ENCODE measurements at places on chromosomes 4 and X.

DNA sequence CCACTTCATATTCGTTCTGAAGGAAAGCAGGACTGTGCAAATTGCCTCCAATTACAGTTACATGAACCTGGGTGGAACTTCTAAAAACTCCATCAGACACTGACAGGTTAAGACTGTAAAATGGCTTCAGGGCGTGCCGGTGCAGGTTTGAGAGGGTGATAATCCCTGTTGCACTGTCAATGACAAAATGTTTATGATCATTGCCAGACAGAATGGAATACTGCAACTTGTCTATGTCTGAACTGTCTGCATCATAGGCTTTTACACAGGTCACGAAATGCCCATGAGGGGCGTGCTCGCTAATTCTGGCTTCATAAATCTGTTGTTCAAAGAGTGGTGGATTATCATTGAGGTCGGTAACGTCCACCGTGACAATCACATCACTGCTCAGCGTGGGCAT lies 63.7 kb upstream of the MTNR1A start:
- no peak for DNase-seq

DNA sequence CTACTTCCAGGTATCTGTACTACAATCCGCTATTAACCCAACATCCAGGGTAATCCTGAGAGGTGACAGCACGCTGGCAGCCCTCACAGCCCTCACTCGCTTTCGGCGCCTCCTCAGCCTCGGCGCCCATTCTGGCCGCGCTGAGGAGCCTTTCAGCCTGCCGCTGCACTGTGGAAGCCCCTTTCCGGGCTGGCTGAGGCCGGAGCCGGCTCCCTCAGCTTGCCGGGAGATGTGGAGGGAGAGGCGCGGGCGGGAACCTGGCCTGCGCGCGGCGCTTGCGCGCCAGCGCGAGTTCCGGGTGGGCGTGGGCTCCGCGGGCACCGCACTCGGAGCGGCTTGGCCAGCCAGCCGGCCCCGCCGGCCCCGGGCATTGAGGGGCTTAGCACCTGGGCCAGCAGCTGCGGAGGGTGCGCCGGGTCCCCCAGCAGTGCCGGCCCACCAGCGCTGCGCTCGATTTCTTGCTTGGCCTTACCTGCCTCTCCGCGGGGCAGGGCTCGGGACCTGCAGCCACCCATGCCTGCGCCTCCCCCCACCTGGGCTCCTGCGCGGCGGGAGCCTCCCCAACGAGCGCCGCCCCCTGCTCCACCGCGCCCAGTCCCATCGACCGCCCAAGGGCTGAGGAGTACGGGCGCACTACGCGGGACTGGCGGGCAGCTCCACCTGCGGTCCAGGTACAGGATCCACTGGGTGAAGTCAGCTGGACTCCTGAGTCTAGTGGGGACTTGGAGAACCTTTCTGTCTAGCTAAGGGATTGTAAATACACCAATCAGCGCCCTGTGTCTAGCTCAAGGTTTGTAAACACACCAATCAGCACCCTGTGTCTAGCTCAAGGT lies 87.3 kb downstream of the PRSS12 start:
- DNase-seq, result no peak

DNA sequence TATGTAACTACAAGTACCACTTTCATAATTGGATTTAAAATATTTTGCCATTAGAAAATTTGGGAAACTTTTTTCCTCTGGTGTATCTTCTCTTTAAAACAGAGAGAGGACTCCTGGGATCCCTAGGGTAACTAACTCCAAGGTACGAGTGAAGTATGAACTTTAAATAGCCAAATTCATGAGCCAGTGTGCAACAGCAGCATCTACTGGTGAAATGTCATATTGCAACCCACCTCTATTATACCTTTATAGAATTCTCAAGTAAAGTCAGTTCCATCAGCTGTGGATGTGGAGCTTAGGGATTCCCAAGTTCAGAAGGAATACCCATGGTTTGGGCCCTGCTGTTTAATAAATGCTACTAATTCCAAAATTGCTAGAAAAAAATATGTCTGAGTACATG lies 282.7 kb upstream of the TAPT1 start:
- DNase-seq, result no peak

DNA sequence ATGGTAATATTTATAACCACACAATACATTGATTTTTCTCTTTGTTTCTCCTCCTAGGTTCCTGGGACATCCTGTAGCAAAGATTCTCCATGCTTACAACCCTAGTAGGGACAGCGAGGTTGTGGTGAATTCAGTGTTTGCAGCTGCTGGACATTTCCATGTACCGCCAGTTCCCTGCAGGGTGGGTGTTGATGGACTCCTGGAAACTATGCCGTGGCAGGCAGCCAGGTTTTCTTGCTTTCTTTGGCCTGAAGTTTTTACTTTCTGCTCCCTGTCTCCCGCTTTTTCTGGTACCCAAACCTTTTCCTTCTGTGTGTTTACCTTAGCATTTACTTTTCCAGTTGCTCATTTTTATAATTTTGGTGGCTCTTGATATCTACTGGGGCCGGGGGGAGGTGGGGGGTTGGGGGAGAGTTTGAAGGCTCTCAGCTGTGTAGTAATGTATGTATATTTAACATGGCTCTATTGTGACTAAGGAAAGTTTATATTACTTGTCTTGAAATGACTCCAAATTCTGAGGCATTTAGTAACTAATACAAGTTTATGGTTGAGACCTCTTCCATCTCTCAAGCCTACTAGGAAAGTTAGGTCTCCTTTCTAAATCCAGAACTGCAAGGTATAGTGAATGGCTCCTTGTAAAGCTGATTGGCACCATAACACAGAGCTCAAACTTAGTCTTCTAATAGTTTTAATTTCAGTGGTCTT lies 89.7 kb downstream of the TMEM131L start:
- DNase-seq, result no peak

DNA sequence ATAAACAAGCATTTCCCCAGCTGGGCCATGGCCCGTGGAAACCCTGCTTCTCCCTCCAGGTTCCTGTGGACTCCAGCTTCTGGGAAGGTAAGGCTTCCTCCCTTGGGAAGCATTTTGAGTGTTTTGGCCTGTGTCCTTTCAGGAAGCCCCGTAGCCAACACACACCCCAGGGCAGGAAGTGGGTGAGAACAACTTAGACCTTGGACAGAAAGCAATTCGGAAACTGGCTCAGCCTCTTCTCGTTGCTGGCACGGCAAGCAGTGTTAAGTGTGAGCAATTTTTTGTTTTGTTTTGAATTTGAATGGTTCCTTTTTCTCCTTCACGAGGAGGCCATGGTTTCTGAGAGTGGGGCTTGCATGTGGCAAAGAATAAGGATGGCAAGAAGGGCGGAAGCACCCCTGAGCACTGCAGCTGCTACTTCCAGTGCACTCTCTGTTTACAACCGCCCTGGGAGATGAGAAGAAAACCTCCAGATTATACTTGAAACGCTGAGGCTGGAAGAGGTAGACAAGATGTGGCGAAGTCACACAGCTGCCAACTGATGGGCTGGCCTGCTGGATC lies 14.1 kb upstream of the CYTL1 start:
- DNase-seq, result no peak

DNA sequence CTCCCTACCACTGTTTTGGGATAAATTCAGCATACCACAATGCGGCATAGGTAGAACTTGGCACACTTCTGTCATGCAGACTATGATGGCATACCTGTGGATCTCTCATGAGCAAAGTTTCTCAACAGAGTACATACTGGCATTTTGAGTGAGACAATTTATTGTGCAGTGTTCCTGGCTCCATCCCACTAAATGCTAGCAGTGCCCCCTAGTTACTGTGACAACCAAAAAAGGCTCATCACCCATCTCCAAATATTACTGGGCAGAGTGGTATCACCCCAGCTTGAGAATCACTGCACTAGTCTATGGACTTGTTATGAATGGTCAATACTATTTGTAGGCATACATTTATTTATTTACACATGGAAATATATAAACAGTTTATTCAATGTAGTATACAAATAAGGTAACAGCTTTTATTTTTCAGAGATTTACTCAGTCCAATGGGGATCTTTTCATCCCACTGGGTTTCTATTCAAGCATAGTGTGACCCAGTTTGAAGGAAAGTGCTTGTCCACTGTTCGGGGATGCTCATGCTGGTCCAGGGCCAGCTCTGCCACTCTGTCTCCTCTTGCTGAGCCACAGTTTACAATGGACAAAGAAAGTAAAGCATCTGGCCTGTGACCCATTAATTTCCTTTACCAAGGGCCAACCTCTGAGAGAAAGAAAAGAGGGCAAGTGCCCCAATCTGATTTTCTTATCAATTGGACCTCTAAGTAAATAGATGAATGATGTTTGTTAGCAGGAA lies 81.0 kb upstream of the IL2 start:
- no peak for DNase-seq

GRCh38 chr4:141390571-141390970 lies 169.9 kb downstream of the ZNF330 start:
- DNase-seq, result no peak

DNA sequence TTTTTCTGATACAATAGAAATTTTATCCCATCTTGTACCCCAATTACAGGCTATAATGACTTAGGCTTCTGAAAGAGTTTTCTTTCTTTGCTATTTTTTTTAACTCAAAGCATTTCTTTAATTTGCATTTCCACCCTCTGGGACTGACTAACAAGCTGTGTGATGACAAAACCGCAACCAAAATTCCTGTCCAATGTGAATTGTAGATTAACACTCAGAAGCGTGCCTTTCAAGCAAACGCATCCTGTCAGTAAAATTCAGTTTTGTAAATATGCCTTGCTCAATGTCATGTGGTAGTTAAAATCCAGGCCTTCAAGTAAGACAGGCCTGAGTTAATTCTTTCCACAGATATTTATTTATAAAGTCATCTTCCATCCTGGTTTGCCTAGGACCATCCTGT lies 50.3 kb downstream of the STK32B start:
- no peak for DNase-seq

DNA sequence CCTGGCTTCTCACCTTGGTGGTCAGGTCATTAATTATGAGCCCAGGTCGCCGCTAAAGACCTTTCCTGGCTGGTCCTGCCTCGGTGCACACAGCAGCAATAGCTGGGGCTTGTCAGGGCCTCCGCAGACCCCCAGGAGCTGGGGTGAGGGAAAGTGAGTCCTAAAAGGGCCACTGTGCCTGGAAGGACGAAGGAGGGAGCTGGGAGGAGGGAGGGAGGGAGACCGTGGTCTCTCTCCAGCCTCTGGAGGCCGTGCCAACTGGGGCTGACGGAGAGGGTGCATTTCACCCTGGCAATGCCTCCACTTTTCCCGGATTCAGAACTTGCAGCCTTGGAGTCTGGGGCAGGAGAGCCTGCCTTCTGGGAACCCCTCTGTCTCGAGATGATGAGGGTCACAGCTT lies 60.4 kb downstream of the CRLF2 start:
- no peak for DNase-seq

GRCh38 chr4:122017296-122017695 lies 65.4 kb upstream of the TRPC3 start:
- no peak for DNase-seq

DNA sequence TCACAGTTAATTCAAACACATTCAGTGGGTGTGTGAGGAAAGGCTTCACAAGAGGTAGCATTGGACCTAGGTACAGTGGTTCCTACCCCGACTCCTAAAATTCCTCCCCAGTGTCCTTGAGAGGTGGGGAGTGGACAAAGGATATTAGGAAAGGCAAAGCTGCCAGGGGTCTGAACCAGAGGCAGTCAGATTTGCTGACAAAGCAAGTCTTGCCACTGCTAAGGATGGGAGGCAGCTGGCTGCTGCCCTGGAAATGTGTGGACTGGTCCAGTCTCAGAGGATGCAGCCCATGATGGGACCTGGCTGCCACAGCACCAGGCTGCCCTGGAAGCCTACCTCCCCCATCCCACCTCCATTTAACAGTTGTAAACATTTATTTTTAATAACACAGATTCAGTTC lies 4.1 kb upstream of the PHF8 start:
- DNase-seq, result no peak

DNA sequence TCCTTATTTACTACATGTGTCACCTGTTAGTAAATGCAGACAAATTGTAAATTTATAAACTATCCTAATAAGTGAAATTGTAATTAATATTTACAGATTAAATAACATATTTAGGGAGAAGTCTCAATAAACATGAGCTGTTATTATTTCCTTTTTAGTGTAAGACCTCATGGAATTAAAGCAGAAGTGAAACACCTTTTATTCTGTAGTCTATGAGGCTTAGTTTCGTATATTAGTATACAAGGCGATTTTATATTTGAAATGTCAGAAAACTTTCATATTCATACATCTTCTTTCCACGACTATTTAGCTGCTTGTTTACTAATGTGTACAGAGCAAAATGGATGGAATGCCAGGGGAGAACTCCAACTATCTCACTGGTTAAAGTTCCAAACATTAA lies 414.4 kb downstream of the ARHGAP24 start:
- no peak for DNase-seq

DNA sequence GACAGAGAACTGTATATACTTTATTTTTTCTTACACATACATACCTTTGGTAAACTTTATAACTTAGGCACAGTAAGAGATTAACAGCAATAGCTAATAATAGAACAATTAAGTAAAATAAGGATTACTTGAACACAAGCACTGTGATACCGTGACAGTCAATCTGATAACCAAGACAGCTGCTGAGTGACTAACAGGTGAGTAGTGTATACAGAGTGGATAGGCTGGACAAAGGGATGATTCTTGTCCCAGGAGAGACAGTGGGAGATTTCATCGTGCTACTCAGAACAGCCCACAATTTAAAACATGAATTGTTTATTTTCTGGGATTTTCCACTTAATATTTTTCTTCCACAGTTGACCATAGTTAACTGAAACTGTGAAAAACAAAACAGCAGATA lies 411.8 kb downstream of the PPP1R2C start:
- no peak for DNase-seq

- no peak for DNase-seq
Observed at GRCh38 chrX:31497086-31497485, 425.2 kb upstream of the FTHL17 start.

- no peak for DNase-seq
Observed at GRCh38 chr4:67770422-67770821, 16.2 kb upstream of the GNRHR start.

DNA sequence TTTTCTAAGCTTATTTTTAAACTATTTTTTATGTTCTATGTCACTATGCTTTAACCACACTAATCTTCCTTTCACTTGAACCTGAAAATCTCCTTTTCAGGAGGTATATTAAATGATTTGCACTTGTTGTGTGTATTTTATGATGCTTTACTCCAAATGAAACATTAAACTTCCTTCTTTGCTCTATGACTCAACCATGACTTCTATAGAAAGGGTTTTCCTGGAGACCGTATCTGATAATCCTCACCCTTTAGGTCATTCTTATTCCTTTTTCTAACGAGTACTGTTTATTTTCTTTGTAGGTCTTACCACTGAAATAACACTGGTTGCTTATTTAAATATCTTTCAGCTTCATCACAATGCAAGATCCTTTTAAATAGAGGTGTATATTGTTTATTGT lies 1163.2 kb downstream of the PCDH18 start:
- DNase-seq, result no peak

- DNase-seq, result no peak
Observed at GRCh38 chrX:14903891-14904290, 30.7 kb downstream of the MOSPD2 start.

DNA sequence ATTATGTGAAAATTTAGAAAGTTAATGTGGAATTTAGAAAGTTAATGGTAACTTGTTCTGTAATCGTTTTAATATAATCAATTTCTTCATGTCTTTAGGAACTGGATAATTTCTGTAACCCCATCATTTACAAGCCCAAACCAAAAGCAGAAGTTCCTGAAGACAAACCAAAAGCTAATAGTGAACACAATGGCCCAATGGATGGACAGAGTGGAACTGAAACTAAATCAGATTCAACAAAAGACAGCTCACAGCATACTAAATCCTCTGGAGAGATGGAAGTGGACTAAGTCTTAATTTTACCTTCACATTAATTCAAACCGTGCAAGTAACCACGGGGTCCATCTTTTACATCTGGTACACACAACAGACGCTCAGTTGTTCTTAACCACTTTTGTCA lies 48.1 kb upstream of the PLK4 start:
- no peak for DNase-seq

- DNase-seq, result no peak
Observed at GRCh38 chr4:151324752-151325110, 674 bp downstream of the SH3D19 start.

Data from NCI-H2081 (cell line).